ENCODE measurements at places on chromosomes 12 and 14. TPM values are rescaled to one million over a fixed set of nuclear protein-coding genes. Genes with fewer than 3 reads are reported as not detected.

GRCh38 chr12:48970702-48971334 is 717 bp downstream of the WNT10B start:
- no peak for DNase-seq
- peaks cover 40% of the 10 kb centered on the region for H3K4me1 ChIP-seq
- H3K4me3 ChIP-seq: peak overlapping the region; percentile 41
- H3K27me3 ChIP-seq: peaks cover 79% of the 10 kb centered on the region
- H3K27ac ChIP-seq: no peak overlapping the region

The NAV3 gene
- total RNA-seq: 9.6 TPM

- H3K27me3 ChIP-seq: no peaks in the 10 kb centered on the region
- DNase-seq: no peak
- peaks cover 69% of the 10 kb centered on the region for H3K36me3 ChIP-seq
- no peak overlapping the region for H3K4me3 ChIP-seq
Observed at GRCh38 chr12:109947521-109947920, 47.4 kb downstream of the TCHP start.

DNA sequence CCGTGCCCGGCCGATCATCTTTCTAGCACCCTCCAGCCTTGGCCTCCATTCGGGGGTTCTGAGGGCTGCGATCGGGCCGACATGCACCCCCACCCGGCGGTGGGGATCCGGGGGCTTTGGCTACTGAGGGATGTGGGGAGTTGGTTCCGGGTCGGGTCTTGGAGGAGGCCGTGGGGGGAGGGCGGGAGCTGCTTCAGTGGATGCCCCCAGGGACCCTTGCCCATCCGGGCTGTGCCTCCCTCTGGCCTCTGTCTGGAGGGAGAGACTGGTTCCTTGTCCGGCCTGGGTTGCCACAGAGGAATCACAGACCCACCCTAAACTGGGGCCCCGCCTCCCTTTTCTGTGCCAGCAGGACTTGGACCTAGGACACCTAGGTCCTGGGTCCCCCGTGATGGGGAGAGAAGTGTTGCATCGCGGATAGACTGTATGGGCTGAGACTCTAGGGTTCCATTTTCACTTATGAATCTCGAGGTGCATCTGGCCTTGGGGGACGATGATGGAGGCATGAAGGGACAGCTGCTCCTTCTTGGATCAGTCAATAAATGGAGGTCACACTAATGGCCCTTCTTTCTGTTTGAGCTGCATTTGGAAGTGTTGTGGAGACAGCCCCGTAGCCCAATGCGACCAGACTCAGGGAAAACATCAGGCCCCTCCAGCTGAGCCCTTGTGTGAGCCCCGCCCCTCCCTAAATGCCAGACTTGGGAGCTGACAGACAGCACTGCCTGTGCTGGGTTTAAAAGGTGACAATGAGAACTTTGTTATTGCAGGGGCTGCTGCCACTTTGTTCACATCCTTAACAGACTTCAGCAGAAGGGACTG is 577 bp downstream of the DTX3 start:
- no peak for DNase-seq
- peak overlapping the region; percentile 98 for H3K27ac ChIP-seq
- H3K4me1 ChIP-seq: peaks cover 28% of the 10 kb centered on the region
- H3K27me3 ChIP-seq: no peaks in the 10 kb centered on the region
- peak overlapping the region; percentile 82 for H3K4me3 ChIP-seq

The FAM186B gene
- total RNA-seq: 0.26 TPM

The CACNA2D4 gene
- total RNA-seq: 3.8 TPM

DNA sequence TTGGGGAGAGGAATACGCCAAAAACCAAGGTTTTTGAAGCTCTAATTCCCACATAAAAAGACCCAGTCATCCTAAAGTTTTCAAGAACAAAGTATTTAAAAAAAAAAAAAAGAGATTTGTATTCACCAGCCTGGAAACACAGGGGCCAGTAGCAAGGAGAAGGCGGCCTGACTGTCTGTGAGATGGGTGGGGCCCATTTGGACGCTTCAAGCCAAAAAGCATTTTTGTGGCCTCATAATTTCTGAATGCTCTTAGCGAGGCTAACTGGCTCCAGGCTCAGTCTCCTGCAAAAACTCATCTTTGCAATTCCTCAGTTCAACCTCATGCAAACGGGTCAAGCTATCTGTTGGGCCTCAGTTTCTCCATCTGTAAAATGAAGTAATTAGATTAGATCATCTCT is 514.1 kb downstream of the MED13L start:
- H3K4me3 ChIP-seq: no peak overlapping the region
- no peak for DNase-seq
- no peaks in the 10 kb centered on the region for H3K36me3 ChIP-seq
- H3K27ac ChIP-seq: no peak overlapping the region
- no peaks in the 10 kb centered on the region for H3K4me1 ChIP-seq

The USP44 gene
- total RNA-seq: 4.4 TPM

The ABCC9 gene
- 56.2 TPM for total RNA-seq

DNA sequence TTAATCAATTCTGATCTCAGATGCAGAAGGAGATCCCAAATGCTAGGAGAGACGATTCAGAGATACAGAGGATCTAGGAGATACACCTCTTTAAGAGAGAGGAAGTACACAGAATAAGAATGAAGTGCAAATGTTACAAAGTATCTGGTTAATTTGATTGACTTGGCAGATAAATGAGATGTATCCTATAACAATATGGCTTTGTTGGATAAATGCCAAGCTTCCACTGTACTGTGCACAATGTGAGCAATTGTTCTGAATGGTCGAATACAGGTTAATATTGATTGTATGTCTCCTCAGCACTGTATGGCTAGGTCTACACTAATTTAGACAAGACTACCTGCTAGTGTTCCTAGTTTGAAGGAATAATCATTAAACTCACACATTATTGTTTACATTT is 119.6 kb upstream of the PTPRB start:
- no peaks in the 10 kb centered on the region for H3K27me3 ChIP-seq
- H3K4me3 ChIP-seq: no peak overlapping the region
- DNase-seq: no peak
- no peaks in the 10 kb centered on the region for H3K36me3 ChIP-seq
- H3K27ac ChIP-seq: no peak overlapping the region
- H3K4me1 ChIP-seq: no peaks in the 10 kb centered on the region

The MYH6 gene
- under 0.01 TPM for total RNA-seq

GRCh38 chr12:144650-145284 is 69.2 kb downstream of the SLC6A12 start:
- H3K4me1 ChIP-seq: no peaks in the 10 kb centered on the region
- H3K4me3 ChIP-seq: no peak overlapping the region
- H3K36me3 ChIP-seq: no peaks in the 10 kb centered on the region

- peaks cover 92% of the 10 kb centered on the region for H3K36me3 ChIP-seq
- no peak overlapping the region for H3K4me3 ChIP-seq
- no peak for DNase-seq
- H3K4me1 ChIP-seq: no peaks in the 10 kb centered on the region
- H3K27ac ChIP-seq: no peak overlapping the region
Observed at GRCh38 chr14:34593740-34594375, 36.1 kb downstream of the SNX6 start.

The RNFT2 gene
- 0.63 TPM for total RNA-seq

DNA sequence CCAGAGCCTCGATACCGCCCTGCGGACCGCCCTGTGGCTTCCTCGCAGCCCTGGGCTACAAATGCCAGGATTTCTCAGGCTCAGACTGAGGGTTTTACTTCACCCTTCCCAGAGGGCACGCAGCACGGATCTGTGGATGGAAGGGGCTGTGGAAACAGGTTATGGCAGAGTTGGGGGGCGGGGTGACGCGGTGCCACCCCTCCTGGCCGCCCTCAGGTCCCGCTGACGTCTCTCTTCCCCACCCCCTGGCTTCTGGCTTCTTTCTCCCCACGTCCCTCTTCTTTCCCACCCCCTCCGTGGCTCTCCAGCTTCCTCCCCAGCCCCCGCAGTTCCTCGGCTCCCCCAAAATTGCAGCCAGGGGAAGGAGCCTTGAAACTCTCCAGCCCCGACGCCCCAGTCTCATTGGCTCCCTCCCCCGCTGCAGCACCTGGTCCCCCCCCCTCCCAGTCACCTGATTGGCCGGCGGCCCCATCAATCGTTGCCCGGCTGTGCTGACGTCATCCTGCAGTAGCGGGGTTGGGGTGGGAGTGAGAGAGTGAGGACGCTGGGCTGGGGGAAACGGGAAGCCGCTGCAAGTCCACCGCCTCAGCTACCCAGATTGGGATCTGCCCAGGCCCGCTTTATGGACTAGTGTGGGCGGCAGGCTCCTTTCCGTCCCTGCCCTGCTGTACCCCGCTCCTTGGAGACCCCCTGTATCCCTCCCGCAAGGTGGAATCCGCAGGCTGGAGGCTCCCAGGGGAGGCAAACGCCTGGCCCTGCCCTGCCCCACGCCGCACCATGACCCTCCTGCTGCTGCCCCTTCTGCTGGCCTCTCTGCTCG is at the start of gene CLSTN3:
Gene CLSTN3, plus strand, starts transcription at position 500 of the 820 bp plus-strand sequence. Its CDS starts 278 bp downstream, at position 778.
- H3K4me3 ChIP-seq: peak within 1 kb of the TSS; percentile 66
- no peaks in the 10 kb centered on the region for H3K27me3 ChIP-seq
- H3K36me3 ChIP-seq: peaks cover 20% of the 10 kb centered on the region
- peak within 1 kb of the TSS; percentile 74 for H3K27ac ChIP-seq
- peaks cover 34% of the 10 kb centered on the region for H3K4me1 ChIP-seq
- DNase-seq: peak; percentile 97

The CCDC77 gene
- total RNA-seq: 5.4 TPM

- H3K27me3 ChIP-seq: no peaks in the 10 kb centered on the region
- no peak for DNase-seq
- no peaks in the 10 kb centered on the region for H3K36me3 ChIP-seq
- H3K27ac ChIP-seq: no peak overlapping the region
- H3K4me1 ChIP-seq: peaks cover 14% of the 10 kb centered on the region
Observed at GRCh38 chr12:65951697-65952096, 127.4 kb downstream of the HMGA2 start.

- H3K27me3 ChIP-seq: no peaks in the 10 kb centered on the region
- H3K36me3 ChIP-seq: no peaks in the 10 kb centered on the region
- no peak for DNase-seq
- no peak overlapping the region for H3K4me3 ChIP-seq
Observed at GRCh38 chr12:13812168-13812567, 169.2 kb downstream of the GRIN2B start.

GRCh38 chr12:6310771-6311610 is 509 bp downstream of the PLEKHG6 start:
- peak overlapping the region; percentile 54 for H3K4me3 ChIP-seq
- H3K4me1 ChIP-seq: peaks cover 12% of the 10 kb centered on the region
- H3K36me3 ChIP-seq: no peaks in the 10 kb centered on the region
- H3K27ac ChIP-seq: no peak overlapping the region
- no peak for DNase-seq

GRCh38 chr12:24200010-24200409 is 250.5 kb upstream of the SOX5 start:
- H3K27me3 ChIP-seq: no peaks in the 10 kb centered on the region
- H3K27ac ChIP-seq: no peak overlapping the region
- no peak for DNase-seq
- no peak overlapping the region for H3K4me3 ChIP-seq
- H3K4me1 ChIP-seq: peaks cover 8% of the 10 kb centered on the region

DNA sequence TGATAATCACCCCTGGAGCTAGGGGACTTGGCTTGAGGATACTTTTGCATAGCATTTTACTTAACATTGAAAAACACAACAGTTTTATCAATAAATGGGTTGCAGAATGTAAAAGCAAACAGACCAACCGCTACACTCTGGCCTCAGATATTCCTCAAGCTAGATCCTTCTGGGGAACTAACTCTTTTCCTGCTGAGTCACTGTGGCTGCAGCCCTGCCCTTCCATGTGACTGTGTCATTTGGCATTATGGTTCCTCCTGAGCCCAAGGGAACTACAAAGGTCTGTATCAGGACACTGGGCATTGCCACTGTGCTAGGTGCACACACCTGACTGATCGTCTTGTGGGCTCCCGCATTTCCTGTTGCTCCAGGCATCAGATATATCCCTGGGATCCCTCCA is 56.6 kb downstream of the TTC9 start:
- no peaks in the 10 kb centered on the region for H3K4me1 ChIP-seq
- no peak overlapping the region for H3K27ac ChIP-seq
- H3K27me3 ChIP-seq: no peaks in the 10 kb centered on the region

The IRAK4 gene
- total RNA-seq: 24.0 TPM

DNA sequence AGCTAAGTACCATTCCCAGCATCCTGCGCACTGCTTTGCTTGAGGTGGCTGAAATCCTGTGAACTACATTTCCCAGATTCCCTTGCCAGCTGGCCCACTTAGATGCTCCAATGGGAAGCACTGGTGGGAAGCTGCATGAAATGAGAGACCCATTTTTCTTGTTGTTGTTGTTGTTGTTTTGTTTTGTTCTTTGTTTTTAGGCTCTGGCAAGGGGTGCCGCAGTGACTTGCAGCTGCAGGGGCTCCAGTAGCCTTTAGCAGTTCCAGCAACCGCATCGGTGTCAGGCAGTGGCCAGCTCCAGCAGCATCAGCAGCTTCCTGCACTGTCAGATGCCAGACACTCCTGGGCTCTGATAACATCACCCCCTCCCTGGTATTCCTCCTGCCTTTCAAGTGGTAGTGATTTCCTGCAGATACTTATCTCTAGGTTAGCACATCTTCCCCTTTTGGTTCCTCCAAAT is 8.8 kb upstream of the EGLN3 start:
- H3K27me3 ChIP-seq: no peaks in the 10 kb centered on the region
- peak; percentile 70 for DNase-seq
- H3K27ac ChIP-seq: no peak overlapping the region

The RAD9B gene
- 5.0 TPM for total RNA-seq

DNA sequence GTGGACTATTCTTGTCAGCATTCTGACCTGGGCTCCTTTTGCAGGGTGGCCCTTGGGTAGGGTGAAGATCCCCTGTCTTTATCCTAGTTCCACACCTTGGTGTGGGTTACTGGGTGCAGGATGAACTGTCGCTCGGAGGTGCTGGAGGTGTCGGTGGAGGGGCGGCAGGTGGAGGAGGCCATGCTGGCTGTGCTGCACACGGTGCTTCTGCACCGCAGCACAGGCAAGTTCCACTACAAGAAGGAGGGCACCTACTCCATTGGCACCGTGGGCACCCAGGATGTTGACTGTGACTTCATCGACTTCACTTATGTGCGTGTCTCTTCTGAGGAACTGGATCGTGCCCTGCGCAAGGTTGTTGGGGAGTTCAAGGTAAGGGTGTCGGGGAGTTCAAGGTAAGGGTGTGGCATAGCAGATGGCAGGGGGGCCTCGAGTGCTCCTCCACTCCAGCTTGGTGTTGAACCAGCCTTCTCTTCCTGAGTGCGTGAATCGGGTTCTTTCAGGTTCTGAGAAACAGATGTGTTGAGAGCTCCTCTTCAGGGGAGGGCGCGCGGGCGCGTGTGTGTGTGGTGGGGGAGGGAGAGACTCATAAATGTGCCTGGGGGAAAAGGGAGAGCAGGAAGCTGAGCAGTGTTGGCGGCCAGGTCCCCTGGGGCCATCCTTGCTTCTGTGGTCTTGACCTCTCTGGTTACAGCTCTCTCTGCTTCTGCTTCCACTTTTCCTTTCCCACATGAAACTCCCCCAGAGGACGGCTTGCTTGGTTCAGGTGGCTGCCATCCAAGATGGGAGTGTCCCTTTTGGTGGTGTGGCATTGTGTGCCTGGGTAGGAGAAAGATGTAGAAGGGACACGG is 4.0 kb downstream of the ATG101 start:
- DNase-seq: no peak
- H3K4me1 ChIP-seq: peaks cover 68% of the 10 kb centered on the region
- H3K36me3 ChIP-seq: peaks cover 19% of the 10 kb centered on the region
- no peaks in the 10 kb centered on the region for H3K27me3 ChIP-seq

The EML5 gene
- total RNA-seq: 3.7 TPM

The DDX47 gene
- total RNA-seq: 53.6 TPM
